Cardiac septum (tissue), 1 donor: ENCODE measurements at places on chromosomes 5 and 9. TPM values are rescaled to one million over a fixed set of nuclear protein-coding genes. Genes with fewer than 3 reads are reported as not detected.

The DNLZ gene
- total RNA-seq = 34.1 TPM

The NOTCH1 gene
- total RNA-seq = 29.7 TPM

The TTC1 gene
- 67.7 TPM for total RNA-seq

The DAB2 gene
- total RNA-seq = 28.7 TPM

The ABO gene
- 2.0 TPM for total RNA-seq

The FAT2 gene
- total RNA-seq = 0.05 TPM

The SPATA31D4 gene
- not detected for total RNA-seq

The HAND1 gene
- total RNA-seq = 18.3 TPM

The SAP30L gene
- total RNA-seq = 32.3 TPM

The FAM240B gene
- not detected for total RNA-seq

The STKLD1 gene
- 0.62 TPM for total RNA-seq

The SRA1 gene
- total RNA-seq = 31.8 TPM

The FAM221B gene
- not detected for total RNA-seq

The PCDHGC5 gene
- total RNA-seq = 6.1 TPM

The OR1J2 gene
- total RNA-seq = not detected

The ARL10 gene
- total RNA-seq = 11.4 TPM

The DDX46 gene
- 32.6 TPM for total RNA-seq

The SLIT3 gene
- 16.6 TPM for total RNA-seq

The SPOCK1 gene
- 43.4 TPM for total RNA-seq

The GRM6 gene
- total RNA-seq = not detected

The SPINK7 gene
- total RNA-seq = not detected

The RGP1 gene
- total RNA-seq = 40.0 TPM

The HTR1A gene
- not detected for total RNA-seq

The FYB1 gene
- total RNA-seq = 4.5 TPM

The PTPN3 gene
- total RNA-seq = 17.4 TPM

The DRD1 gene
- total RNA-seq = 0.05 TPM

The IFNB1 gene
- total RNA-seq = not detected

The KCNIP1 gene
- 0.57 TPM for total RNA-seq

The DOCK8 gene
- 2.4 TPM for total RNA-seq

The PITX1 gene
- 0.83 TPM for total RNA-seq

The ASPN gene
- 30.3 TPM for total RNA-seq

The PALM2AKAP2 gene
- total RNA-seq = 165 TPM

The BRD8 gene
- 31.9 TPM for total RNA-seq

The MCTP1 gene
- 11.5 TPM for total RNA-seq

The SAXO1 gene
- 0.05 TPM for total RNA-seq

The PCDHB4 gene
- 1.3 TPM for total RNA-seq

The SPATA31E1 gene
- not detected for total RNA-seq

The SOWAHA gene
- total RNA-seq = 0.08 TPM
